Colonic mucosa (tissue), 4 donors: ENCODE measurements at places on chromosomes 6 and 20.
A peak's percentile ranks its signal among the peaks of the same experiment; 100 is the strongest.

DNA sequence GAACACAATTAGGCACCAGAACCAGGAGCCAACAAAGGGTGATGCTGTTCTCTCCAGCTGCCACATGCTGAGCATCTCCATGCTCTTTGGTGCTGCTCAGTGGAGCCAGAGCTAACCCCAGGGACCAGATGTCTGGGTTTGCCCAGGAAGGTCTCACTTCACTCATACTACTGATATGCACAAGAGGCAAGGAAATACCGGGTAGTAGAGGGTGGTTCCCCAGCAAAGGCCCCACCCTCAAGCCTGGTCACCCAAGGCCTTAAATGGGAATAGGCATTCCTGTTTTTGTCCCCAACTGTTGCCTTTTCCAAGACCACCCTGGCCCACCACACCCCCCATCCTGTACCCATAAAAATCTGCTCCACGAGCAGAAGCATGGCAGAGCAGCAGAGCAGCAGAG is 204.5 kb upstream of the TAB2 start:
- DNase-seq = no peak

- DNase-seq = no peak
Observed at GRCh38 chr6:100171533-100172321, 177.7 kb upstream of the MCHR2 start.

DNA sequence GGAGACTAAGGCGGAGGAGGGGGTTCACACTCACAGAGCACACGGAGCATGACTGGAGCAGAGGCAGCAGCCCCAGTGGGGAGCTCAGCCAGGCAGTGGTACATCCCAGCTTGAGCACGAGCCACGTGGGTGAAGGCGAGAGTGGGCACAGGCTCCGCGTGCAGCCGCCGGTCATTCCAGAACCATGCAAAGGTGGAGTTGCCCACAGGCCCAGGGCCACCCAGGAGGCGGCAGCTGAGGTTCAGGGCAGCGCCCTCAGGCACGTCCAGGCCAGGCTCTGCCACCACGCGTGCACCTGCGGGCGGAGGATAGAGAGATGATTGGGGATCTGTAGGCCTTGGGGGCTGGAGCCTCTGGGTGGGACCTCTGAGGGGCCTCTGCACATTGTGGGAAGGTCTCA is 9.5 kb upstream of the ADAM33 start:
- DNase-seq = no peak

- no peak for DNase-seq
Observed at GRCh38 chr6:126439040-126439439, 99.1 kb downstream of the CENPW start.

DNA sequence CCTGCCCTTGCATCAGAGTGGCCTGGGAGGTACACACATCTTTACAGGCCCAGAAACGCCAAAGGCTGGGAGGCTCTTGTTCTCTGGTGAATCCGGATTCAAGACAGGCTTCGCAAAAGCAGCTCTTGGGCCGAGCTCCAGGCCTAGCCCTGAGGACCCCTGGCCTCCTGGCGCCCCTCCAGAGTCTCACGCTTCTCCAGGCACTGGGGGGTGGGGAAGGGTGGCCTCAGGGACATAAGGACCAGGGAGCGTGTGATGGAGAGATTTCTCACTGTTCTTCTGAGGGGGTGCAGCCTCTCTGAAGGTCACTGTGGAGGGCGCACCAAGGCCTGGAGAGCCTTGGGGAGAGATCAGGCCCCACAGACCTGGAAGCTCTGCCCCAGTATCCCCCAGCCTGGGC is 349.2 kb downstream of the ZFAND3 start:
- no peak for DNase-seq

DNA sequence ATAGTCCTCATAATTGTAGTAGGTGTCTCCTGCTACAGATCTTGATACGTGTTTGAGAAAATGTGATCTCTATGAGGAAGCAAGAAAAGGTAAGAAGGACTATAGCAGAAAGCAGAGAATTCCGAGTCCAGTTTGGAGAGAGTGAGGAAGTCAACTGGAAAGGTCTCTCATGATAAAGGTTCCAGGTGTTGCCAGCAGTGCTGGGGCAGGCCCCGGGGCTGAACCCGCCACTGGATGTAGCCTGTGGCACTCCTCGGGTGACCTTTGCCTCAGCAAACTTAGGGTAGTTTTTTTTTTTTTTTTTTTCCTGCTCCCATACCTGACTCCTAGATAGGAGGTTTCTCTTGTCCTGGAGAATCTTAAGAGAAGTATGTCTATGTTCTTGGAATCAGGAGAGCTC is 62.8 kb downstream of the FAM120B start:
- peak; percentile 70 for DNase-seq

- DNase-seq = no peak
Observed at GRCh38 chr20:40336533-40336932, 352.5 kb downstream of the MAFB start.

- DNase-seq = no peak
Observed at GRCh38 chr20:31837896-31838397, 7.5 kb downstream of the FOXS1 start.

DNA sequence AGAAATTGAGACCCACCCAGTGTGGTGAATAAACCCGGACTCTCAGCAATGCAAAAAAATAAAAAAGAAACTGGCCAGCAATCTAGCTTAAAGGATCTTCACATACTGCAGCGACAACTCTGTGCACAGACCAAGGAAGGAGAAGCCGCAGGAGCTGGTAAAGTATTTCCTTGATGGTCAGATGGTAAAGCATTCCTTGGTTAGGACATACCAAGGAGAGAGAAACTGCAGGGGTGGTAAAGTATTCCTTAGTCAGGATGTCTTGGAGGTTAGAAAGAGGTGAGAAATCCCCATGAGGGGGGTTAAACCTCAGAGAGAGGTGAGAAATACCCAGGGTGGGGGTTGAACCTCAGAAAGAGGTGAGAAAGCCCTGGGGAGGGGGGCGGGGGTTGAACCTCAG is 86.8 kb downstream of the PLG start:
- DNase-seq = no peak

DNA sequence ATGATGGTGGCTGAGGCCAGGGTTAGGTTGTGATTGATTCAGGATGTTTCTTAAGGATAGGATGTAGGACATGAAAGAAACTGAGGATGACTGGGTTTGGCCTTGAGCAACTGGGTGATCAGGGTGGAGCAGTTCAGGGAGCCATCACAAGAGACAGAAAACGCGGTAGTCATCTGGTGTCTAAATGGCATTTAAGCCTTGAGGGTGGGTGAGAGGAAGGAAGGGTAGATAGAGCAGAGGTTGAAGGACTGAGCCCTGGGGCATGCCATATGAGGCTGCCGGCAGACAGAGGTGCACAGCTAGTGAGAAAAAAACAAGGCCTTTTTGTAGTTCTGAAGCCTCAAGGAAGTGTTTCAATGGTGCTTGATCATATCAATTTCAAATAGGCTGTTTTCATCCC is 1.9 kb downstream of the POU5F1 start:
- DNase-seq = no peak

GRCh38 chr6:50849796-50850180 is 31.1 kb downstream of the TFAP2B start:
- DNase-seq = no peak

- DNase-seq = no peak
Observed at GRCh38 chr6:88492824-88493223, 326.7 kb upstream of the CNR1 start.

DNA sequence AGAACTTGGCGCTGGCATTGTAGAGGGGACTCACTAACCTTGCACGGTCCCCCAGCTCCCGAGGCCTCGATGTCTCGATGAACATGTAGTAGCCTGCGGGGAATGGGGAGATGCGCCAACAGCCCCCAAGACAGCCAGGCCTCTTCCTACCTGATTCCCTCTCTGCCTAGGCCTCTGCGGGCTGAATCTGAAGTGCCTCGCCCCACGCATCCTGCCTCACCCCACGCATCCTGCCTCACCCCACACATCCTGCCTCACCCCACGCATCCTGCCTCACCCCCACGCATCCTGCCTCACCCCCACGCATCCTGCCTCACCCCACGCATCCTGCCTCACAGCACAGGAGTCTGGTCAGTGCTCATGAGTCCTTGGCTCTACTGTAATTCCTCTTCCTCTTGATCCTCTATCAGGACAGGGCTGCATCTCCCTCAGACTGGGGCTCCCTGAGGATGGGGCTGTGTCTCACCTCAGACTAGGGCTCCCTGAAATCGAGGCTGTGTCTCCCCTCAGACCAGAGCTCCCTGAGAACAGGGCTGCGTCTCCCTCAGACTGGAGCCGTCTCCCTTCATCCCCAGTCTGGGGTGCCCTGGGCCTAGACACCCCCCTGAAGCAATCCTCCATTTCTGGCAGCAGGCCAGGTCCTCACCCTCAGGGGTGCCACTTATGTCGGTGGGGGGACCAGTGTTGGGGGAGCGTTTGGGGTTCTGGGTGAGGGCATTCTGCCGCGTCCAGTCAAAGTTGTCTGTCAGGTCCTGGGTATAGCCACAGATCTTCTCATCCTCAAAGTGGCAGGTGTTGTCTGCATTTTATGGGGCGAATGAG is 53.6 kb downstream of the MDGA1 start:
- no peak for DNase-seq

DNA sequence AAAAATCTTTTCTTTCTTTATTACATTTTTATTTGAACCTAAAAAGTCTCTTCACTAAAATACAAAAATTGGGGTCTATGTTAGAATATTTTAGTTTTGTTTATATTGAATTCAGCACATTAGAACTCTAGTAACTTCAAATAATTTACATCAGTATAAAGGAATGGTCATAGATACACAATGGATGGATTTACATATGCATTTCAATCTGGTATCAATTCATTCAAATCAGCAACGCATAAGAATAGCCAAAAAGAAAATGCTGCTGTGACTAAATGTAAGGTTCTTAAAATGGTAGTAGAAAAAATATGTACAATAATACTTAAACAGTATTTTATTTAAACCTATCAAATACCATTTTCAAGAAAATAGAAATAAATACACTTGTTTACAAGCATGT is 47.6 kb upstream of the MANEA start:
- DNase-seq = no peak

GRCh38 chr6:41768545-41769308 is 11.0 kb downstream of the FRS3 start:
- DNase-seq = peak; percentile 60

DNA sequence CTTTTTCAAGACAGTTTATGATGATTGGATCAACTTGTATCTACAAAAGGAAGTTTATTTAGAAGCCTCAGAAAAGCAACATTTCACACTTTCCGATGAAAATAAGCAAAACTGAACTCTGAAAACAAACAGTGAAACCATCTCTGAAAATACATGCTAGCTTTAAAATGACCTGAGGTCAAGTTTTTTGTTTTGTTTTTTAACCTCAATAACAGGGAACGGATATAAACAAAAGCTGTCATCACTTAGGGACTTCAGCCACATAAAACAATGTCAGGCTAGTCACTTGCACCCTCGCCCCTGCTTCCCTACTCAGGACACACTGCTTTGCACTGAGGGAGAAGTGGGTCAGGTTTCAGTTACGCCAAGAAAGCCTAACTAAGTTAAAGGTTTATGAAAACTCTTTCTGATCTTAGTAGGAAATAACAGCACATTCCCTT is 11.6 kb downstream of the BACH2 start:
- DNase-seq = no peak

DNA sequence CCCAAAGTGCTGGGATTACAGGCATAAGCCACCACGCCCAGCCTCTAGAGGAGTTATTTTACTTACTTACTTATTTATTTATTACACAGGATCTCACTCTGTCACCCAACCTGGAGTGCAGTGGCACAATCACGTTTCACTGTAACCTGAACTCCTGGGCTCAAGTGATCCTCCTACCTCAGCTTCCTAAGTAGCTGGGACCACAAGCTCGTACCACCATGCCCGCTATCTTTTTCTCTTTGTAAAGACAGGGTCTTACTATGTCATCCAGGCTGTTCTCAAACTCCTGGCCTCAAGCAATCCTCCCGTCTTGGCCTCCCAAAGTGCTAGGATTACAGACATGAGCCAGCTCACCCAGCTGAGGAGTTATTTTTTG is 1.6 kb upstream of the TRIB3 start:
- no peak for DNase-seq

DNA sequence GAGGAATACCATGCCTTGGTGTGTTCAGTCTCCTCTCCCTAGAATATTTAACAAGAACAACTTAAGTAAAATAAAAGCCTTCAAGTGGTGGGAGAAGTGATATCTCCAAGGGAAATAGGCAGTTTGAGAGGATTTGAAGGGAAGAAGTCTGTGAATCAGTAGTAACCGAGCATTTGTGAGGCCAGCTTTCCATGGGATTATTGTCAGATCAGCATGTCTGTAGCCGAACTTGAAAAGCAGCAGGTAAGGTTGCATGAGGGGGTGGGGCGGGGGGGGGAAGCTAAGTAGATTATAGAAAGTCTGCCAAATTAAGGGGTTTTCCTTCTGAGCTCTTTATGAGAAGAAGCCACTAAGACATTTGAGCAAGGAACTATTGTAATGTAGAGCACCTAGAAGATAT is 92.6 kb downstream of the GRIK2 start:
- DNase-seq = no peak

GRCh38 chr20:33437141-33437911 is 6.2 kb downstream of the SNTA1 start:
- no peak for DNase-seq

GRCh38 chr20:56689318-56689717 is 60.2 kb downstream of the TFAP2C start:
- DNase-seq = no peak

DNA sequence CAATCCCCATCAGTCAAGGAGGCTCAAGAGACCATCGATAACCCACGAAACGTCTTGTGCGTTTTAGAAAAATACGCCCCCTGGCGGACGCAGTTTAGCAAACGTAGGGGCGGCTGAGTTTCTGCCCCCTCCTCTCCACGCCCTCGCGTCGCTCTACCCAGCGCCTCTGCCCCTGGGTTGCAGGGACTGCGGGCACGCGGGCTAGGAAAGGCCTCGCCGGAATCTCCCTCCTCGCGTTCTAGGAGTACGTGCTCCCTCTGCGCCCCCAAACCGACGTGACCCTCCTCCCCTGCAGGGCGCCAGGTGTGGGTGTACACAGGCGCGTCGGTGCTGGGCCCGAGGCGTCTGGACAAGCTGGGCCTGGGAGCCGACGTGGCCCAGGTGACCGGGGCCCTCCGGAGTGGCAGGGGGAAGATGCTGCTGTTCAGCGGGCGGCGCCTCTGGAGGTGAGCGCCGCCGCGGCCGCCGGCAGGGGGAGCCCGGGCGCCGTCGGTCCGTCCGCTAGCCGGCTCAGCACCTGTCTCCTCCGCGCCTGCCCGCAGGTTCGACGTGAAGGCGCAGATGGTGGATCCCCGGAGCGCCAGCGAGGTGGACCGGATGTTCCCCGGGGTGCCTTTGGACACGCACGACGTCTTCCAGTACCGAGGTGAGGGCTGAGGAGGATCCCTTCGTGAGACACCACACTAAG is 5.3 kb downstream of the MMP9 start:
- peak; percentile 56 for DNase-seq

GRCh38 chr6:288866-289265 is 3.4 kb upstream of the DUSP22 start:
- DNase-seq = no peak

- DNase-seq = no peak
Observed at GRCh38 chr6:117483645-117484016, 1.2 kb downstream of the DCBLD1 start.

DNA sequence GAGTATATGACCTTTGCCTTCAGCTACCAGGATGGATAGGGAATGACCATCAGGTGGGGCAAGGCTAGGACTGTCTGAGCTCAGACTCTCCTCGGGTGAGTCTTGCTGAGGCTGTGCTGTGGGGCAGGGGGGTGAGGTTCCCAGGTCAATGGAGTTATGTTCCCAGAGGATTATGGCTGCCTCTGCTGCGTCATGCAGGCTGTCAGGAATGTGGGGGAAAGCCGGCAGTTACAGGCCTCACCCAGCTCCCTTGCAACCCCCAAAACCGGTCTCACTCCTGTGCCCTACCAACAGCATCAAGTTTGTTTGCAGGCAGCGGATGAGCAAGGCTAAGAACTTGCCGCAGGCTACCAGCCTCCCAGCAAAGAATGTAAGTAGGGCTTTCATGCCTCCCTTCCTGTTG is 93.5 kb downstream of the ESR1 start:
- no peak for DNase-seq
